ENCODE measurements at places on chromosomes 7 and 10.

DNA sequence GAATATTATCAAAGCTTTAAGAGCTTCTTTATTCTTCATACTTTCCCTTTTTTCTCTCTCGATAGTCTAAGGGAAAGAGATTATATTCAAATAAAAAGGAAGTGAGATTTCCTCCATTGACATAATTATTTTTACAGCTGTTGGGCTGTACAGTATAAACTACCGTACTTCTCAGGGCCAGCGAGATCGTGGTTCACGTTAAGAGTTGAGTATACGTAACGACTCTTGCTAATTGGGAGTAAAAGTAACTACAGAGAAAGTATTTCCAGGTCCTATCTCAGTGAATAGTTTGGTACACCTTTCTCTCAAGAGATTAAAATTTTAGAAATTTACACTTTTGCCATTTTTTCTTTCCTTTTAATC, 57.8 kb downstream of the INPP5F start:
- DNase-seq = no peak

- no peak for DNase-seq
Measured at GRCh38 chr7:52917982-52918578, 117.4 kb upstream of the POM121L12 start.

DNA sequence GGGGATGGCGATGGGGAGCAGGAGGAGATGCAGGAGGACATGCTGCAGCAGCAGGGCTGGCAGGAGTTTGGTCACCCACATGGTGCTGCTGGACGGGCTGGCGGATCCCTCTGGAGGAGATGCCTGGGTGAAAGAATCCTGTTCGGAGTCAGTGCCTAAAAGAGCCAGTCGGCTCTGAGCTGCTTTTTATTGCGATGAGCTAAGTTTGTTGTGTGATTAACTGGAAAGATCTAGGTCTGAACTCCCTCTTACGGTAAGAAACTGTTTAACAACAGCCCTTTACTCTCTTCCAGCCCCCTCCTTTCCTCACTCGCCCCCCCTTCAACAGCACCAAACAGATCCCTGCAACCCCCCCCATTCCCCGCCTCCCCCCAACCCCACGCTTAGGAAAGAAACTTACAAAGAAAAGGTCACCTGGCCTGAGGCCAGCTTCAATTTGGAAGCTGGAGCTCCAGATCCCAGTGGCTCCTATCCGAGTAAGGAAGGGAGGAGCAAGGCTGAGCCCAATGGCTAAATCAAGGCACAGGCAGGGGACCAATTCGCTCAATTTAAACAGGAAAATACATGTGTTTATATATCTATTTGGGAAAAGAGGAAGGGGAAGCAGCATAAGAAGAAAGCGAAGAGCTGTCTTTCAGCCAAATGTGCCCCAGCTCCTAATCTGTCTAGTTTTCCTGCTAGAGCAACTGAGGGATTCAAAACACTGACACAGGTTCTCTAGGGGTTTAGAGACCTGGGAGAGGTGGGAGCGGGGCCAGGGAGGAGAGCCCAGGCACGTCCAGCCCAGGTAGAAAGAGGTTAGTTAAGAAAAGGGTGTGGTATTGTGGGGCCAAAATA, at the start of gene HGF:
Gene HGF (minus strand): TSS at position 157 of the 837 bp plus-strand sequence. CDS start 76 bp downstream, at position 81.
- no peak for DNase-seq

- no peak for DNase-seq
Measured at GRCh38 chr7:117704063-117704462, 169.2 kb downstream of the CTTNBP2 start.

DNA sequence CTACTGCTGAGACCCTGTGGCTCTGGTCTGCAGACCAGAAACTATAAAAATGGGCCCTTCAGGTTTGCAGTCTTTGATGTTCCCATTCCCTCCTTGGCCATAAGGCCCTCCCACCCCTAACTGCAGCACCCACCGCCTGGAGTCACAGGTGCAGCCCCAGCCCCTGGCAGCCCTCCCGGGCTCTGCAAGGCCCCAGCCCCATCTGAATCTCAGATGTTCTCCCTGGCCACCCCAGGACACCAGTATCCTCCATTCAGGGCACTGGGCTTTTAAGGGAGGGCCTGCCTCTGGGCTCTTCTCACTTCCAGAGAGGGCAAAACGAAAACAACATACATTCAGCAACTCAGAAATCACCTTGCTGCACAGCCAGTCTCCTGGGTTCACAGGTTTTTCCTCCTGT, 107.7 kb upstream of the RET start:
- DNase-seq = no peak

DNA sequence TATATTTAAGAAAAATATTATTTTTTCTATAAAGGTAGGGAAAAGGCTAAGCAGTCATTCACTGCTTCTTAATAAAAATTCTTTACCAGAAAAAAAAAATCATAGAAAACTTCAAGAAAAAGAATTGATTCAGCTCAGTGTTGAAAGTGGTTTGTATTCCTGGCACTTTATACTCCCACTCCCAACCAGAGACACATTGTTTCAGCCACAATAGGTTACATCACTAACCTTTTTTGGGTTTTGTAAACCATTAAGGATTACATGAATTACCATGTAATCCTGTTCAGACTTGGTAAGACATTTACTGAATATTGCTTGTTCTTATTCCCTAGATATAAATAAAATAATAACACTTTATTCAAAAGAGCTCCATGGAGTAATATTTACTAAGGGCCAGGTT, 46.6 kb downstream of the MINPP1 start:
- DNase-seq = no peak

GRCh38 chr10:12965571-12965970, 35.9 kb downstream of the CCDC3 start:
- no peak for DNase-seq

DNA sequence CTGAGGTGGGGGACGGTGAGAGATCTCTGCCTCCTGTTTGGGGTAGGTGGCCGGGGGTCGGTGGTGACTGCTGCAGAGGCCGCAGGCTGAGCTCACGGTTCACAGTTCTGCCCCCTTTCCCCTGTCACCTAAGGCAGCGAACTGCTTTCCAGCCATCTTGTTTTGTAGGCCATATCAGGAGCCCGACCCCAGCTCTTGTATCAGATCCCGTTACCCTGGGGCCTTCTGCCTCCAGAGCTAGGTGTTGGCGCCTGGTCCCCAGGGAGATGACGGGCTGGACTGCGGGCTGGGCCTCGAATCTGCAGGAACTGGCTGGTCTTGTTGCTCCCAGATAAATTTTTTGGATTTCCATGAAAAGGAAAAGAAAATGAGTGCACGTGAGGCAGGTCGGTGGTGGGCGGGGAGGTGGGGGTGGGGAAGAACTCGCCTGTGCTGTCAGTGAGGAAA, 183.0 kb downstream of the DNAJB6 start:
- no peak for DNase-seq

DNA sequence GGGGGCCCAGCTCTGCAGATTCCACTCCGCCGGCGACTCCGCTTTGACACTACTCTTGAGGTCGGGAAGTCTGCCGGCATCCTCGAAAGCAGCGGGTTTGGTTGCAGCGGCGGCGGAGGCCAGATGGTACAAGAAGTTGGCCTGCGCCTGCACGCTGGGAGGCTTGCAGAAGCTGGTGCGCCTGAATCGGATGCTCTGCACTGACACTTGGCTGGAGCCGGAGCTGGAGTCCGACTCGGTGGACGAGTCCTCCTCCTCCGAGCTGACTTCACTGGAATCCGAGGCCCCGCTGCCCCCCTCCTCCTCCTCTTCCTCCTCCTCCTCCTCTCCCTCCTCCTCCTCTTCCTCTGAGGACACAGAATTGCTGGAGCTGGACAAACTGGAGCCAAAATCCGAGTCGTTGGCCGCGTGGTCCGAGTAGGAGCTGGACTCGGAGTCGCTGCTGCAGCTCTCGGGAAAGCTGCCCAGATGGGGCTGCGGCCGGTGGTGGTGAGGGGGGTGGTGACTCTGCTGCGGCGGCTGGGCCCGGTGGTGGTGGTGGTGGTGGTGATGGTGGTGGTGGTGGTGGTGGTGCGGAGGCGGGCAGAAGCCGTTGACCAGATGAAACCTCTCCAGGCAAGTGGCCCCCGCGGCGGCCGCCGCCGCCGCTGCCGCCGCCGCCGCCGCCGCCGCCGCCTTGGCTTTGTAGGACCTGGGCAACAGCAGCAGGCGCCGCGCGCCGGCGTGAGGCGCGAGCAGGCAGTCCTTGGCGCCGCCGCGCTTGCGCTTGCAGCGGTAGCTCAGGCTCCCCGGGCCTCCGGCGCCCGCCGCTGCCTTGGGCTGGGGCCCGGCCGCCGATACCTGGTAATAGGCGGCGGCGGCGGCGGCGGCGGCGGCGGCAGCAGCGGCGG, 9.0 kb downstream of the SKIDA1 start:
- DNase-seq = no peak

- DNase-seq = no peak
Measured at GRCh38 chr10:59595593-59595992, 114.1 kb downstream of the SLC16A9 start.

- no peak for DNase-seq
Measured at GRCh38 chr7:68725843-68726785, 872.2 kb upstream of the AUTS2 start.

All from activated CD8-positive, alpha-beta memory T cell treated with anti-CD3 and anti-CD28 coated beads for 1 hour (primary cell).